ENCODE measurements at places on chromosomes 3 and 15.

DNA sequence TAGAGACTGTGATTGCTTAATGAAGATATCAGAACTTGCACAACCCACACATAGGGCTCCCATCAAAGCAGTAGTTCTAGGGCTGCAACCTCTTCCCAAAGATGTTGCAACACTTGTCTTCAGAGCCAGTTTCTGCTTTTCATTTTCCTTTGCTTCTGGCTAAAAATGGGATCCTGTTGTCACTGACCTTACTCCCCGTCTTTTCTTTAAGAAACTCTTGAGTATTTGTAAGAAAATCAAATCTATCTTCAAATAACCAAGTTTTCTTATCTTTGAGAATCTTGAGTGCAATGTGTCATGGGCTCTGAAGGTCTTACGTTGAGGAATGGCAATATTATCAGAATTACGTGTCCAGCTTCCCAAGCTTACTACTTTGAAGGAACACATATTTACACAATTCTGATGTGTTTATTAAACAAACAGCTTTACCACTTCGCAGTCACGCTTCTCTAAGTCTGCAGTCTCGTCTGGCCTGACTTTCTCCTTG is 24.1 kb downstream of the CACNA1D start:
- no peak for DNase-seq

DNA sequence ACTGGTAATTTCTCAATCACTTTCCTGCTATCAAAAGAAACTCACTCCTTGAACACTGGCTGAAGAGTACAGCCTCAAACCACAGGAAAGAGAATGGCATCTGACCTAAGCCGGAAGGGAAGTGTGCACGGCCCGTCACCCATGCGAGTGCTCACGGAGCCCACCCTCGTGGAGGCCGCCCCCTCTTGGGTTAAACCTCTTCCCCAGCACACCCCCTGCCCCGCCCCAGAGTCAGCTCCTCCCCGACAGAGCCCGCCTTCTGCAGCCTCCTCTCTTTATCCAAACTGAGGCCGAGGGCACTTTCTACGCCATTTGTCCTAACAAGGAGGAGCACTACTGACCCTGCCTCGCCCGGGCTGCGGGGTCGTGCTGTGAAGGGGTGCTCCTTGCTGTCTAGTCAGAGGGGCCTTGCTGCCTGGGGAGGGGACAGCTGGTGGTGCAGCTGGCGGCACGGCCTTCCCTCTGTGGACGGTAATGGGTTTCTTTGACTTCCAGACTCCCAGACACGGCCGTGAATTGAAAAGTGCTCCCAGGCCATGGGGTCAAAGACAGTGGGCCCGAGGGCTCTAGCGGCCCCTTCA is 137.7 kb downstream of the NSMCE3 start:
- no peak for DNase-seq

DNA sequence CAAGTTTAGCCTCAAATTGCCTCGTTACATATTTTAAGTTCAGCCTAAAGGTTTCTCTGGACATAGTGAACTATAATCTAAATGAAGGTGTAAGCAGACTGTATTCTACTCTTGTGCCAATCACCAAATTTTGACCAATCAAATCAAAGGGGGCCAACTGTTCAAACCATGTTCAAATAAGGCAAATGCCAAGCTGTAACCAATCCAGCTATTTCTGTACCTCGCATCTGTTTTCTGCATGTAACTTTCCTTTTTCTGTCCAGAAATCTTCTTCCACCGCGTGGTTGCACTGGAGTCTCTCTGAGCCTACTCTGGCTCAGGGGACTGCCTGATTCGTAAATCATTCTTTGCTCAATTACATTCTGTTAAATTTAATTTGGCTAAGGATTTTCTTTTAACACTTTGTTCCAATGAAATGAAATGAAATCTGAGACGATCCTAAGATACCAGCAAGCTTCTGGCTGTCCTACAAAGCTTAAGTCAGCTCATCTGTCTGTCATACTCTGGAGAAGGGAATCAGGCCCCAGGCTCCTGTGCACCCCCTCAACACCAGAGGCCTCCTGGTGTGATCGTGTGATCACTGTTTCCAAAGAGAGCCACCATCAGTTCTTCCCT is 53.2 kb upstream of the ZNF148 start:
- no peak for DNase-seq

- no peak for DNase-seq
These were observed 49.8 kb downstream of the PPCDC start for GRCh38 chr15:75073197-75073596.

DNA sequence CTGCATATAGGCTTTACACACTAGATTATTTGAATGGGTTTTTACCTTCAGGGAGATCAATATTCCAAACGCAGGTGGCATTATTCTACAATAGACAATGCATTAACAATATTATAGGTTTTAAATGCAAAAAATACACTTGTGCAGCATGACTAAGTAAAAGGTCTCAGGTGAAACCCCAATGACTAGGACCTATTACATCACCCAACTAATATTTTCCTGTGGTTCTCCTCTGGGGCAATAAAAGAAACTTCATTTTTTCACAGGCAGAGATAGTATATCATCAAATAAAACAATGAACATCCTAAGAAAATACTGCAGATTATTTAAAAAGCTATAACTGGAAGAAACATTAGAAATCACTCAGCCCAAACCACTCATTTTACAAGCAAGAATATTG is 375.3 kb downstream of the ROBO1 start:
- DNase-seq, result no peak

- no peak for DNase-seq
These were observed 94.0 kb upstream of the IQSEC1 start for GRCh38 chr3:13167064-13167743.

GRCh38 chr3:23198801-23199200 is 4.3 kb upstream of the UBE2E2 start:
- DNase-seq, result no peak

- DNase-seq, result no peak
These were observed 54.1 kb downstream of the NFKBIZ start for GRCh38 chr3:101903451-101903871.

GRCh38 chr3:60877188-60877587 is 374.1 kb downstream of the FHIT start:
- no peak for DNase-seq

- DNase-seq, result no peak
These were observed 469 bp downstream of the ZNF770 start for GRCh38 chr15:34987609-34988026.

DNA sequence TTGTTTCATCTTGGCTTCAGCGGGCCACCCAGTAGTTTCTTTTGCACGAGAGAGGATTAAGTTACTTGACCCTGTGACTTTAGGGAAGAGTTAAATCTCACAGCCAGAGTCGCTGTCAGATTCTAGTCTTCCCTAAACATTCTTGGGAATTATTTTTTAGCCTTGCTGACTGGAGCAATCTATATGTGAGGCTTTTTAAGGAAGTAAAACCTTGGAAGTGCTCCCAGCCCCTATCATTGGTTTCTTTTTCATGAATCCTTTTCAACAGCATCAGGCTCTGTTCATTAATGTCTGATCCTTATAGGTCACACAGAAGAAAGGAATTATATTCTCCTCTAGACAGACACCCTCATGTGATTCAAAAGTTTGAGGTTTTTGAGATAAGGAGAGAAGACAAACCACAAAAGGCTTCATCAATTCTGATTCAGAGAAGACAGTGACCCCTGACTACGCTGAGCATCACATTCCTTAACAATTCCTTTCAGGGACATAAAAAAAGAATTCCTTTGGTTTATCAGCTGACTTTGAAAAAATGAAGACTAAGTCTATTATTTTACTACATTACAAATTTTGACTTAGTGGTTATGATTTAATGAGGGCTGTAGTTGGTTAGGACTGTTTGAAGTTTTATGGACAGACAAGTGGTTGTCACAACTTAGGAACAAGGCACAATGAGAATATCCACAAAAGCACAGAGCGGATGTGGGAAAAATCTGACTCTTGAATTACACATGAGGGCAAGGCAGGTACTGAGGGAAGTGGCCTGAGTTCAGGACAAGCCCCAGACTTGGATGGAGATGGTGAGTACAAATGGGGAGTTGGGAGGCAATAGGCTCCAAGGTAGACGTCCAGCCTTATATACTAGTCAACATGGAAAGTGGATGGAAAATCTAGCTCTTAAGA is 171.1 kb upstream of the STT3B start:
- DNase-seq, result no peak

DNA sequence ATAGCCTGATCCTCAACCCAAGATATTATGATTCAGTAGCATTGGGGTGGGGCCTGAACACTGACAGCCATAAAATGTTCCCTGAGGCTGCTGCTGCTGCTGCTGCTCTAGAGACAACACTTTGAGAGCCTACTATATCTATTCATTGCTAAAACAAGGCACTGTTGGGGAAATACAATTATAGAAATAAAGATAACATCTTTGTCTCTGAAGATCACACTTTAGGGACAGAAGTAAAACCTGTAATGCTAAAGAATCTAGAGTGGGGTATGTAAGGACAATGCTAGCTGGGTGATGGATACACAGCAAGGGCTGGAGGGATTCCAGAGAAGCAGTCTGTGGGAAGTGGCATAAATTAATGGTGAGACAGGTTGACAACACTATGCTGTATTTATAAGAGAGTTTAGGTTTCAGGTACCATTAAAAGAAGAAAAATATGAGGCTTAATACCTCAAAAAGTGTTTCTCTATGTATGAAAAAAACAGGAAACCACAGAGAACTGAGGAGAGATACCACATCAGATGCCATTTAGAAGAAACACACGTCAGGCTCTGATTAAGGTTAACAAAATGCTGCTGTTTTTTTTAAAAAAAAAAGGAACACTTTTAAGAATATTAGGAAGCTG is 115.9 kb downstream of the CBLB start:
- peak; percentile 61 for DNase-seq

DNA sequence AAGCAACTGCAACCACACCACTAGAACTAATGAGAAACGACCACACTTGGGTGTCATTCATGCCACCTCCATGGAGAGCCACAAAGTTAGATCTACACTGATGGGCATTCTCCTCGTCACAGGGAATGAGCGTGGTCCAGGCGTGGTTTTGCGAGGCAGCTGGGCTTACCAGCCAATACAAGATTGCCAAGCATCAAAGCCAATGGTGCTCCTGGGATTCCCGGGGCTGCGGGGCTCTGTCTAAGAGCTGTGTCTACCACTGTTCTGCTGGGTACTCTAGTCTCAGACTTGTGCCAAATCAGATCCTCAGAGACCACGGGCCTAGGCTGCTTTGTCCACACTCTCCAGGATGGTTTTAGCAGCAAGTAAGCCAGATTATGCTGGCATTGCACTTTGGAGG is 43.8 kb downstream of the RAB6B start:
- DNase-seq, result no peak

DNA sequence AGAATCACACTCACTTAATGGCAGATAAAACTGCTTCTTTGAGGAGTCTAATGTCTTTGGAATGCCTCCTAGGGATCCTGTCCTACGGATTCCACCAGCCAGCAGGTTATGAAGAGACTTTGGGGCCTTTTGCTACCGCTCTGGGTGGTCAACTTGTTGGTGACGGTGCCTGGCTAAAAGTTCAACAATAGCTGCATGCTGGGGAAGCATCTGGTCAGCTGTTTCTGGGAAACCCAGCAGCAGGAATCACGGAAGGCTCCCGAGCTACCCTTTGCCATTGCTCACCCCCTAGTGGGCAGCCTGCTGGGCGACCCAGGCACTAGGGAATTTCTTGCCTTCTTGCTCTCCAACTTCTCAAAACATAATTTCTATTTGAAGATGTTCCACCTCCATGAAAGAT is 263.3 kb downstream of the NEK10 start:
- DNase-seq, result no peak
